K562 (cell line): ENCODE measurements at places on chromosomes 1 and 21. TPM values are rescaled to one million over a fixed set of nuclear protein-coding genes. Genes with fewer than 3 reads are reported as not detected.

- DNase-seq = no peak
These were observed 4.7 kb downstream of the TNN start for GRCh38 chr1:175072099-175072951.

Gene CLDN8
- total RNA-seq = not detected in 2 replicates

DNA sequence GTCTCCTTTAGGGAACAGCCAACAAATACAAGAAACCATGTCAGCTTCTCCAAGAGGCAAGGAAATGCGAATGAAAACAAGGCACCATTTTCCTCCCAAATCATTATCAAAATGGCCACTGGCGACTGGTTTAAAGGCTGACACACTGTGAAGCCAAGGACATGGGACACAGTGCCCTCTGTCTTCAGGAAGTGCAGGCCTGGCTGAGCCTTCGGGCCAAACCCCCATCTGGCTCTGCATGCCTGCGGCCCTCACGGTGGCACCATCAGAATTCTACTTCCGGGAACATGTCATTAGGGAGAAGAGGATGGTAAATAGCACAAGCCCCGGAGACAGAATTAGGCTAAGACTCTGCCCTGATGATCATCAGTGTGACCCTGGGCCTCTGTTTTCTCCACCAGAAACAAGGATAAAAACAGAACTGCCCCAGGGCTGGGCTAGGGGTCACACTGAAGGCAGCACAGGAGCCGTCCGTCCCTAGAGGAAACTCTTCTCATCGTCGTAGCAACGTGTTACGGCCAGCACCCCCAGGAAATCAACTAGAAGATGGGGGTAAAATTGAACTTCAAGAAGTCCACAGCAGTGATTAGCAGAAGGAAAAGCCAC is 103.5 kb downstream of the NPHP4 start:
- no peak for DNase-seq

GRCh38 chr1:9784508-9785133 is 39.1 kb downstream of the CLSTN1 start:
- DNase-seq = peak; percentile 79

Gene PHF13
- total RNA-seq = 30.2 and 36.1 TPM in 2 replicates

- DNase-seq = peak; percentile 32
These were observed 94.8 kb downstream of the TGFBR3 start for GRCh38 chr1:91791103-91791502.

Gene LEMD1
- total RNA-seq = 0.47 and 0.60 TPM in 2 replicates

DNA sequence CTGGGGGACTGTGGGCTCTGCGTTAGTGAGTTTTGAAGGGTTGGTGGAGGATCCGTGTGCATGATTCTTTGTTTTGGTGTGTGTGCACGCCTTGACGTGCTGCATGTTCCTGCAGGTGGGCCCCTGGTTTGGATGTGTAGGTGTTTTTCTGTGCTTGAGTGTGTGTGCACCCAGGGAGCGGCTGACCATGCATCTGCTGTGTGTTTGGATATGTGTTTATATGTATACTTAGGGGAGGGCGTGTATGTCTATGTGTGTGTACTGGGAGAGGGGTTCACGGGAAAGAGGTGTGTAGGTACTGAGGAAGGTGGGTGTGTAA is 1.1 kb downstream of the VANGL2 start:
- DNase-seq = no peak

- no peak for DNase-seq
These were observed 18.0 kb downstream of the CD247 start for GRCh38 chr1:167500283-167500860.

GRCh38 chr1:108814343-108815125 is 42.4 kb downstream of the AKNAD1 start:
- no peak for DNase-seq

Gene RAD54L
- 67.0 and 72.7 TPM in 2 replicates for total RNA-seq

Gene SLFNL1
- 0.07 TPM in 1 of 2 replicates, not detected in the other for total RNA-seq

GRCh38 chr1:203871114-203871880 is 9.9 kb downstream of the SNRPE start:
- DNase-seq = peak; percentile 56
